Right ventricle myocardium inferior (tissue), 1 donor: ENCODE measurements at places on chromosomes 5 and 9.

DNA sequence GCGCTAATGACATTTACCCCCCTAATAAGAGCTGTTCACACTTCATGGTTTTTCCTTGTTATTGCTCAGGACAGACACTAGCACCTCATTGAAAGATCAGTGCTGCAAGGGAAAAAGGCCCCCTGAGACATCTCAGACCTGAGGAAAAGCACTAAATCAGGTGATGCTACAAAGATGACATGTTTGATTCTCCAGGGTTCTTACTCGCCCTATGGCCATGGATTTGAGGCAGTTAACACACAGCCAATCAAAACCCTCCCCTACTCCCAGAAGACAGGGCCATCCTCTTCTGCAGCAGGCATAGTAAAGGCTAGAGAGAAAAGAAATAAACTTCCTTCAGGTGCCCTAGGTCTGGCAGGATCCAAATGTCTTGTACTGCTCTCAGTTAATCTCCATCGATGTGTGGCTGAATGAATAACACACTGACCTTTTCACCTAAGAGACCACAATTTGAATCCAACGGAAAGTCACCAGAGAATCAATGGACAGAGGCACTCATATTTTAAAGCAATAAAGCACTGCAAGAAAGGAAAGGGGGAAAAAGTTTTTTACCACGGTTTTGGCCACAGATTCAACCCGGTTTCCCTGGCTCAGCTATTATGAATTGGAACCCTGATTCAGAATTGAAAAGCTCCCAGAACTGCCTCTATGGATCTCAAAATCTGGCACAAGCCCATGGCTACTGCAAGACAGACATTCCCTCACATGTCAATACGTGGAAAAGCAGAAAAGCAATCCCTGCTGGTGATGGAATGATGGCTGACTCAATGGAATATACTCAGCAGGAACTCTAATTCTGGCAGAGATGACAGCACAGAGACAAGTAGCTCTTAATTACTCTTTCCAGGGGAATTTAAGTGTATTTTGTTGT, 329.5 kb downstream of the BNC2 start:
- no peak for DNase-seq

DNA sequence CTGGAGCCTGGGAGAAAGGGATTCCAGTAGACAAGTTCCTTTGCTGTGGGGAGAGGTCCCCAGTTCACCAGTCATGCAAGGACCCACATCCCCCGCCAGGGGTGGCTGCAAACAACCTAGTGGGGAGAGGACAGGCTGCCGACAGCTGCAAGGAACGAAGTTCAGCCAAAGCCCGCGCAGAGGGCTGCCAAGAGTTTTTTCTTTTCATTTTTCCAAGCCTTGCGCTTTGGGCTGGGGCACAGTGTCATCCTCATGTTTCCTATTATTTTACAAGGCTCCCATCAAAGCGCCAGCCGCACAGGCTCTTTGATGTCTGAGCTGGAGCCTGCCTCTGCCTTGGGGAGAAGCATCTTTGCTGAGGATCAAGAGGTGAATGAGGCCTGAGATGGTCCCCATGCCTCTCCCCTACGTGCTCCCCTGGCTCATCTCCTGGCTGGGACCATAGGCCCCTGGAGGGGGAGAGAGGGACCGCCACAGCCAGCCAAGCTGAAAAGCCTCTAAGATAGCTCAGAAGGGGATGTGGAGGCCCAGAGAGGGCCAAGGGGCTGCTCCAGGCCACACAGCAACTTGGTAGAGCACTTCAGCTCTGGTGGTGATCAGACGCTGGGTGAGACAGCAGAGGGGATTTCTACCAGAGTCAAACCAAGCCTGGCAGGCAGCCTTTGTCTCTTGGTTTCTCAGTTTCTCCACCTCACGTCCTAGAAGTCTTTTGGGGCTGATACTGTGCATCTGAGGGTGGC, 50.4 kb upstream of the SYNPO start:
- DNase-seq: peak; percentile 83

DNA sequence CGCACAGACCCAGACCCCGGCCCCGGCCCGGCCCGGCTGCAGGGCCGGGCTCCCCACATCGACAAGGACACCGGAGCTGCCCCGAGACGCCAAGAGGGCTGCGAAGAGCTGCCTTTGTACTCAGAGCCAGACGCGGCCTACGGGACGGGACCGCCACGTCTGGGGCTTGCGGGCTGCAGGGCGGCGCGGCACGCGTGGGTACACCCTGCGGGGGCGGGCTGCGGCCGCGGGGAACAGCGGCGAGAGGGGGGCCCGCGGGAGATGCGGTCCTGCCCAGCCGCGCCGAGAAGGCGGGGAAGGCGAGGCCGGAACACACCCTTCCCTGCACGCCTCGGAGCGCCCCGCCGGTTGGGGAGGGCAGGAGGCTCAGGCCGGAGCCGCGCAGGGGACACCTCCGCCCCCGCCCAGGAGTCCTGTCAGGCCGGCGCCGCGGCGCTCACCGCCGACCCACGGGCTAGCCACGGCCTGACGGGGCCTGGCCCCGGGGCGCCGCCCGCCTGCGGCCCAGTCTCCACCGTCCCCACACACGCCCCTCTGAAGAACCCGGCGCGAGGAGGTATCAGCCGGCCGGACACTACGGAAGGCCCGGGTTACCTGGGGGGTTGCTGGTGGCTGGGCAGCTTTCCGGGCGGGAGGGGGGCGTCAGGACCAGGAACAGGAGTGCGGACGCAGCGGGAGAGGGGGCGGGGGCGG, 478 bp downstream of the RAB14 start:
- peak; percentile 78 for DNase-seq

GRCh38 chr5:175729829-175730277, 72.0 kb downstream of the HRH2 start:
- peak; percentile 90 for DNase-seq

GRCh38 chr9:129929496-129930125, 94.4 kb downstream of the USP20 start:
- DNase-seq: no peak

- DNase-seq: no peak
These were observed 45.0 kb upstream of the NR3C1 start for GRCh38 chr5:143448518-143448917.

GRCh38 chr9:92720807-92721535, 43.7 kb downstream of the BICD2 start:
- DNase-seq: no peak

DNA sequence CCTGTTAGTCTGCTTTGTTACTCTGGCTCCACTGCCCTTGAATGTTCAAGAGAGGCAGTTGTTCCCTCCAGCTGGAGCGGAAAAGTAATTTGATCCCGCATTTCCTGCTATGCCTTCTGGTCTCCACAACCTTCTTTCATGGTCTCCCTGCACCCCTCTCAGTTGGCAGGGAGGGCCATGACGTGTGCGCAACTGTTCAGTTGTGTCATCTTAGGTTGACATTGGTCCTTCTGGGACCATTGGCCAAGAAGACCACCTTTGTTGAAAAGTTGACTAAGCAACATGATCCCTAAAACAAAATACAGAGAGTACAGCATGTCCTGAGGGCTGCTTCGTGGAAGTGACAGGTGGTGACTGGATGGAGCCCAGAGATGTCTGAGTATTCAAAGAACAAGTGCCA, 192.5 kb upstream of the TUT7 start:
- no peak for DNase-seq

DNA sequence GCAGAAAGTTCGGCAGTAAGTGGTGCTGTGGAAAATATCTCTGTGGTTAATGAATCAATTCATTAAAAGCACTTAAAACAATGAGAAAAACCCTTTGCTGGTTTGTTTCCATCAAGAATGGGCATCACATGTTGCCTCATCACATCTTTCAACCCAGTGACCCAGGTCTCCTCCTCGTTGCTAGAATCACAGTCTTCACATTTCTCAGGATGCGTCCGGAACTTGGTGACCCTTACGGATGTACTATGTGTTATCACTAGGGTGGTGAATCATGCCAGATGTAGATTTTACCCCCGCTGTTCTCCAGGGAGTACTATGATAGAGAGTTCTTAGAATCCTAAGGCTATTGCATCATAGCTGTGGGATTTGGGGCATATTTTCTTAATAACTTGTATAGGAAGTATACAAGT, 217.9 kb upstream of the KLF4 start:
- no peak for DNase-seq

GRCh38 chr5:102651466-102651865, 103.6 kb upstream of the PAM start:
- no peak for DNase-seq

GRCh38 chr5:135053989-135054388, 20.0 kb upstream of the PITX1 start:
- no peak for DNase-seq

DNA sequence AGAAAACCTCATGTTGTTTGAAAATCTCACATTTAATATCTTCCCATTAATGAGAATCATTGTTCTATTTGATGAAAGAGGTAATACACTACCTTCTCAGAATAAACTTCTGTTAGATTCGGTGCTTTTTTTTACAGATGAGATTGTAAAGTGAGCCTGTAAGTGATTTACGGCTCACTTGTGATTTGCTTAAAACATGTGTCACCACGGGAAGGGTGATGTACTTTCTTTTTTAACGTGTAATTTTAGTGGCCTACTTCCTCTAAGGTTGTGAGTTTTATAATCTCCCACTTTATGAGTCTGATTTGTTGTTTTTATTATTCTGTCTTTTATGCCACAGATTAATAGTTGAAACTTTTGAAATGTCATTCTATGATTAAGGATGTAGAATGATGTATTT, 15.9 kb downstream of the ANXA1 start:
- no peak for DNase-seq

DNA sequence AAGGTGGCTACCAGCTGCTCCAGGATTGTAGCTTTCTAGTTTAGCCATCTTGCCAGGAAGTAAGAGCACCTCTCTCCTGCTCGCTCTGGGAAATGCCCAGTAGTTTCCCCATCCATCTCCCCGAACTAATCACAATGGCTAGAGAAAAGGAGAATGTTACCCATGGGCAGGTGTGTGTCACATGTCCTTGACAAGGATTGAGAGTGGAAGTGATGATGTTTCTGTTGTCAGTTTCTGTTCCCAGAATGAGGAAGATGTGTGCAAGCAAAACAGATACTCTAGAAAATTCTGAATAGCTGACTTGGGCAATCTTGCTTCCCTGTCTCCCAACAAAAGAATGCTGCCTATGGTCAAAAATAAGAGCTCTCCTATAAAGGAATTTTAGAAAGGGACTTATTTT, 429.5 kb downstream of the EBF1 start:
- no peak for DNase-seq

DNA sequence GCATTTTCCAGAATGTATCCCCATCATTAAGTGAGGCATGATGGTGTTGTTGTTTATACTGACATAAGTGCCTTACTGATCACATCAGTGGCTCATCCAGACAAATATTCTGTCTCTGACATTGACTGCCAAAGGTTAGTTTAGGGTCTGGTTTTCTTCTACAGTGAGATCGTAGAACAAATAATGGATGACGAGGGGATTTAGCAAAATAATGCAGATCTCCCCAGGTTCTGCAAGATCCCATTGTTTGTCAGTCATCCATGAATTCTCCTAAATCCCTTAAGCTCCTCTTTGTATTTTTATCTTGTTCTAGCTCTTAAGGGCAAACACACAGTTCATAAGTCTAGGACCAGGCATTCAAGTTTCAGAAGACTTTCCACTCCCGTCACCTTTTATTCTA, 93.1 kb upstream of the DHFR start:
- DNase-seq: no peak

GRCh38 chr9:95876595-95876994, 1.1 kb downstream of the ERCC6L2 start:
- DNase-seq: no peak

DNA sequence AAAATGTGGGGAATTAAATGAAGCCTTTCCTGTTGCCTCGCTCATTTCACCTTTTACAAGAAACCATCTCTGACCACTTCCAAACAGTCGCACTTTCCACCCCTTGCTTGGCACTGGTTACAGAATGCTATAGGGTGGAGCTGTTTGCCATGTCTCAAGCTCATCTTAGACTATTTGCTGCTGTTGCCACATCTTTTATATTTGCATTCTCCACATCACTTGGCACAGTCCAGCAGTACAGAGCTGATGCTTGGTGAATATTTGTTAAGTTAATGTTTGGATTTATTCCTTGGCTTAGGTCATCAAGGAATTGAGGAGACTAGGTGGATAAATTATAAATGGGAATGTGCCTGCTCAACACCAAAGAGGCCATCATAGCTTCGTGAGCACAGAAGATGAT, 53.2 kb downstream of the GNA14 start:
- DNase-seq: no peak

DNA sequence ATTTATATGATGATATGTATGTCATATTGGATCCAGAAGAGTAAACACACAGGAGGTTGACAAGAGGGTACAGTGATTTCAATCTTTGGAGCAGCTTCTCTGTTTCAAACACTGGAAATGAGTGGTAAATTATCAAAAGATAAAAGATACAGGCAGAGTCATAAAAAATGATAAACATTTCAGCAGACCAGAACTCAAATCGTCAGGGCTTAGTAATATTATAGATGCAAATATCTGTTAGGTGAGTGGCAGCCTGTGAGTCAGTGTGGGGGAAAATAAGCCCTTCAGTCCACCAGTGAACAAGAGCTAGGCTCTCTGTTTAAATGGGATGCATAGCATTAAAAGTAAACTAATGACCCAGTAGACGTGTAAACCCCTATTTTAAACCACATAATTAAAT, 1378.1 kb downstream of the EFNA5 start:
- DNase-seq: no peak

- DNase-seq: peak; percentile 59
These were observed 31.8 kb downstream of the PTGES start for GRCh38 chr9:129720865-129721545.

DNA sequence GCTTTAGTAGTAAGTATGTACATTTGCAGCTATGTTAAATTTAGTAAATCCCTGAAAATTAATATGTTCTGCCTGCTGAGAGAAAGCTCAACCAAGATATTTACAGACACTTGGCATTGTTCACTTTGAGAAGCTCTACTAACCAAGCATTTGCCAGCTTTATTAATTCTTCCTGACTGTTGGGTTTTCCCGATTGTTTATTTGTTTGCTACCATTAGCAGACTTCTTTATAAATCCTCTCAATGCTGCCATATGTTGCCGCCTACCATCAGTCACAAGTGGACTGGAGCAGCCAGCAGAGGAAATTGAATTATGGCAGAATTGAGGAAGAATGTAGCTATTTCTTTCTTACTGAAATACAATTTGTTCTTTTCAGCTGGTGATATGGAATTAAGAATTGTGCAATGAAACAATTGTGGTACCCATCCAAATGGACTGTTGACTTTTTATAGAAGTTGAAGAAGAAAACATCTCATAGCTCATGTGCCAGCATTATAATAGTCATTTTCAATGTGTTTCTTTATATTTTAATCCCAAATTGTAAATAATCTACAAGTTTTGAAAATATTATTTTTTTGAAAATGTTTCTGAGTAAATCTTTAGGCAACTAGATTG, 588.7 kb upstream of the CDH6 start:
- DNase-seq: no peak

DNA sequence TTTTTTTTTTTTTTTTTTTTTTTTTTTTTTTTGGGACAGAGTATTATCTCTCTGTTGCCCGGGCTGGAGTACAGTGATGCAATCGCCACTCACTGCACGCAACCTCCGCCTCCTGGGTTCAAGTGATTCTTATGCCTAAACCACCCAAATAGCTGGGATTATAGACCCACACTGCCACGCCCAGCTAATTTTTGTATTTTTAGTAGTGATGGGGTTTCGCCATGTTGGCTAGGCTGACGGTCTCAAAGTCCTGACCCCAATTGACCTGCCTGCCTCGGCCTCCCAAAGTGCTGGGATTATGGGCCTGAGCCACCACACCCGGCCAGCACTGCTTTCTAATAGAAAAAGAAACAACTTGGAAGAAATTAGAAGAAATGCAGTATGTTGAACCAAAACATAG, 39.2 kb downstream of the TTC1 start:
- peak; percentile 58 for DNase-seq

- no peak for DNase-seq
These were observed 47.3 kb upstream of the CEP78 start for GRCh38 chr9:78188594-78188993.
